Adipocyte (in vitro differentiated cells): ENCODE measurements at places on chromosomes 13 and 19.

DNA sequence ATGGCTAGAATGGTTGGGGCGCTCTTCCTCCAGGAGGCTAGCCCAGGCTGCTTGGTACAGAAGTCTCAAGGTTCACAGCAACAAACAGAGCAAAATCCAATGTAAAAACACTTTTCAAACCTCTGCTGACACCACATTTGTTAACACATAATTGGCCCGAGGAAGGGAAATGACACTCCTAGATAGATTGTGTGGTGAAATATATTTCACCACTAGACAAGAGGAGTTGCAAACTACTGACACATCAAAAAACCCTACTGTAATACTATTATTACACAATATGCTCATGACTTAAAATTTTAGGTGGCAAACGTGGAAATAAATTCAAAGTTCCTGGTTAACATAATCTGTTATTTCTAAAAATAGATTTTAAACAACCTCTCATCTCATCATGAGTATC, 643.6 kb downstream of the PCDH9 start:
- no peak for DNase-seq

DNA sequence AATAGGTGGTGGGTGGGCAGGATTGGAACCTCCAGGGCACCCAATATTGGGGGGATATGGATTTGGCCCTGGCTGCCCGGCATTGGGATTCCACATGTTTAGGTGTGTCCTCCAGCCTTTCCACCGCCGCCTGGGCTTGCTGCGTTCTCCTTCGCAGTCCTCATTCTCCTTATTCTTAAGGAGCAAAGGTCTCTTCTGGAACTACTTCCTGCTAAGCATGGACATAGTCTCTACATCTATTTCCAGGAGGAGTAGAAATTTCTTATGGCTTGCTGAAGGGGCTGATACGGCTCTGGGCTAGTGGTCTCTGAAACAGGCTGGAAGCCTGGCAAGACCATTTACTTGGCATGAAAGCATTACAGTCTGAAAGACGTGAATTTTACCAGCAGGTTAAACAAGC, 9.2 kb upstream of the FCGBP start:
- DNase-seq = no peak

DNA sequence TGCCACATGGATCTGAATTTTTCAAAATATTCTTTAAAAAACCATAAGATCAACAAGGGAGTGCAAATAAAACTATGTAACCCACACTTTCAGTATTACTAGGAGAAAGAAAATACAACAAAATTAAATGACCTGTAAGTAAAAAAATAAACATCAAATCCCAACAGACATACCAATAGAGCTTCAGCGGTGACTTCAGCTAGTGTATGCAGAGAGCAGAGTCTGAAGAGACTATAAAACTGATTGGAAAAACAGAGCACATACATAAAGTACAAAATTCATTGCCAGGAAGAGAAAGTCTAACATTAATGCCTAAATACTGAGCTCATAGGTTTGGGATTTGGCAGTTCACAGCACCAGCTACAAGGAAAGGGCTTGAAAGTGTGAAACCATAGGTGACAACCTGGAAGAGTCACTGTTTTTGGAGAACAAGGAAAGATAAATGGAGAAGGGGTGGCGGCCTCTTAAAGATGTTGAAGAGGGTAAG, 291.1 kb downstream of the LMO7 start:
- peak; percentile 46 for DNase-seq

- DNase-seq = no peak
Measured at GRCh38 chr13:75055296-75055695, 426.7 kb downstream of the TBC1D4 start.

DNA sequence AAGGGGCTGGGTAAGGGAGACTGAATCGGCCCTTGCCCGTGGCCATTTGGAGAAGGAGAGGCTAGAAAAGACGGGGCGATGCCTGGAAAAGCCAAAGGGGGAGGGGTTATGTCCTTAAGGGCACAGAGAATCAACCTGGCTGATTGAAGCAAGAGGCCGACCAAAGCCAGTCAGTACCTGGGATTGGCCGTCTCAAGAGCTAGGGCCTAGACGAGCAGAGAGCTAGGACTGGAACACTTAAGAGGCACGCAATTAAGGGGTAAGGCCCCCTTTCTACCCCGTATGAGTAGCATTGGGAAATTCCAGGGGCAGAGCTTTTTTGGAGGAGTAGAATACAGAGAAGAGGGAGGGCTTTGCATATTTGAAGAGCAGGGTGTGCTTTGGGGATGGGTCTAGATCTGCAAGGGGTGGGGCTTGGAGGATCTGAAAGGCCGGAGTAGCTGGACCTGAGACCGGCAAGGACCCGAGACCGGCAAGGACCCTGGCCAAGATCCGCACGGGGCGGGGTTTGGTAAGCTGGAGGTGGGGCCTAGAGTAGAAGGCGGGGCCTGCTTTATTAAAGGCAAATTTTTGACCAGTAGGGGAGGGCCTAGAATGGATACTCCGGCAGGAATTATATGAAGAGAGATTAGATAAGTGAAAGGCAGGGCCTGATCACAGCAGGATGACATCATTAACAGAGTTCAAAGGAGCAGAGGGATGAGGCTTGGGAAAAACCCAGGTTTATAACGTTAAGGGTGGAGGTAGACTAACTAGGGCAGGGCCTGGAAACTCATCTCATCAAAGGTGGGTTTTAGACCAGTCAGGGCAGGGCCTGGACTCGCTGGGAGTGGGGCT, 10.7 kb upstream of the CACNG6 start:
- peak; percentile 3 for DNase-seq

DNA sequence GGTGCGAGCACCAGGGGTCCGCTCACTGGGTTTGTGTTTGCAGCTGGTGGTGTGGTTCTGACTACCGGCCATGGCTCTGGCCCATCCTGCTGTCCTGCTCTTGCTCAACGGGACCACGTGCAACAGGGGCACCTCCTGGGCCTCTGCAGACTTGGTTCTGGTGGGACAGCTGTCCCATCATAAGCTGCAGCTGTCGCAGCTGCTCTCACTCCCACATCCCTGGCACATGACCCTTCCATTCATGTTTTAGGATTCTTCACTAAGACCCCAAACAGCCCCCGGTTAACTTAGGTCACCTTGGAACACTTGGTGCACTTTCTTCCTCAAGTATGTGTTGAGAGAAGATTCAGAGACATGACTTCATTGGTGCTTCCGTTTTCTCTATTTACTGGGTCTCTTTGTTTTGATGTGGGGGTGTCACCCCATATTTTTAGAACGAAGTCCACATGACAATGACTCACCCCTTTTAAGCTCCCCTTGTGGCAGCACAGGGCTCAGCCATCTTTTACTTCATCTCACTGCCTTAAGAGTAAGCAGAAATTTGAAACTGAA, 68.4 kb upstream of the ARHGEF7 start:
- DNase-seq = peak; percentile 34
